Activated CD8-positive, alpha-beta memory T cell treated with anti-CD3 and anti-CD28 coated beads for 1 hour (primary cell): ENCODE measurements at places on chromosomes 5 and 9.

- no peak for DNase-seq
These were observed 6.1 kb downstream of the TLE1 start for GRCh38 chr9:81683238-81683637.

- no peak for DNase-seq
These were observed 162.5 kb upstream of the KIF2A start for GRCh38 chr5:62143268-62144229.

DNA sequence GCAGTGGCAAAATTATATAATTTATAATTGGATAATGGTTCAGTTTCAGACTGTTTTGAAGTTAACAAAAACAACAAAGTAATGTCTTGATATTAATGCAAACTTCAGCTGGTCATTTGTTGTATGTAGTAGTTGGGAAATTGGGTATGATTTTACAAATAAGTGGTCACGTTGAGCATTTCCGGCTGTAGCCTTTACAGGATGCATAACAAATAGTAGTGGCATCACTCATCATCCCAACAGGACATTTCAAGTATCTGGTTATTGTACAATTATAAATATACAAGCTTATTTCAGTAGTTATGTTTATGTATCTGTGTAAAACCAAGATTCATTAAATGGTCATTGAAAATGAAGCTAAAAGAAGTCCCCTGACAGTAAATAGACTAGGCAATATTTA is 72.9 kb downstream of the SMIM15 start:
- DNase-seq = no peak

DNA sequence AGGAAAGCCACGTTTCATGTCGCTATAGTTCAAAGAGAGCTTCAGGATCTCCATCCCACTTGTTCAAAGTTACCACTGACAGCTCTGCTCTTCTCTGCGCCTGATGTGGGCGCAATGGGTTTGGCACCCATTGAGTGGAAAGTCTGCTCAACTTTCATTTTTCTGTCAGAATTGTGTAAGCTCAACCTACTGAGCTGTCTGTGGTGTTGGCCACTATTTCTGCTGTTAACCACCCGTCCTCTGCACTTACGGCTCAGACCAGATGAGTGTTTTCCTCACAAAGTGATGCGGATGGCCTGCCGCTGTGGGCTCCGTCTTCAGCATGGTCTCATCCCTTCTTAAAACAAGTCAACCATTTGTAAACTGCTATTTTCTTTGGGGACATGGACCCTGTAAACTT is 131.2 kb downstream of the WNK2 start:
- no peak for DNase-seq

DNA sequence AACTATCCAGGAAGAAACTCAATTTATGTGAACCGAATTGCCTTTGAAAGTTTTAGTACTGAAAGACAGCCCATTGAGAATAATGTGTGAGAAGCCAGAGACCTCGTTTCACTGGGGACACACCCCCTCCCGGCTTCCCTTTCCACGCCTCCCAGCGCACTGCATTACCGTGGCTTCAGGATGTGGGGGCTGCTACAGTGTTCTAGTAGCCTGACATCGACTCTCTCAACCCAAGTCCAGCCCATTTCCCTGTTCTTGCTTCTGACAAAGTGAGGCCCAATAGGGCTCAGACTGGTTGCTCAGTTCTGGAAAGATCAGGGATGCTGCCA is 3.5 kb downstream of the PAX5 start:
- no peak for DNase-seq

- DNase-seq = no peak
These were observed 220.0 kb downstream of the GABBR2 start for GRCh38 chr9:98488571-98489312.

DNA sequence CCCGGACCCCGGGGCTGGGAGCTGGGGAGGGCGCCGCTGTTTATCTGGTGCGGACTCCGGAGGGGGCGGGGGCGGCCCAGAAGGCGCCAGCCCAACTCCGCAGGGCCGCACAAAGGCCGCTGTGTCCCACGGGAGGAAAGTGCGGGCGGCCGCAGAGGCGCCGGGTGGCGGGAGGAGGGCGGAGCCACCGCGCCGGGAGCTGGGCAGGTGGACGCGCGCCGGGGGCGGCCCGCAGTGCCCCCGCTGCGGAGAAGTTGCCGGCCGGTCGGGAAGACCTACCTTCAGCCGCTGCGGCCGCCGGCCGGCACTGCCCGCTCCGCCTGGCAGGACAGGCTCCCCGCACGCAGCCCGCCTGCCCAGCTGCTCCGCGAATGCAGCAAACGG is 43.6 kb downstream of the NACC2 start:
- DNase-seq = no peak

- DNase-seq = no peak
These were observed 4.5 kb downstream of the BRD9 start for GRCh38 chr5:887947-888637.

GRCh38 chr5:66724349-66725139 is 128.4 kb downstream of the MAST4 start:
- DNase-seq = no peak

- peak; percentile 53 for DNase-seq
These were observed 1.7 kb downstream of the CBY3 start for GRCh38 chr5:179679014-179679674.

DNA sequence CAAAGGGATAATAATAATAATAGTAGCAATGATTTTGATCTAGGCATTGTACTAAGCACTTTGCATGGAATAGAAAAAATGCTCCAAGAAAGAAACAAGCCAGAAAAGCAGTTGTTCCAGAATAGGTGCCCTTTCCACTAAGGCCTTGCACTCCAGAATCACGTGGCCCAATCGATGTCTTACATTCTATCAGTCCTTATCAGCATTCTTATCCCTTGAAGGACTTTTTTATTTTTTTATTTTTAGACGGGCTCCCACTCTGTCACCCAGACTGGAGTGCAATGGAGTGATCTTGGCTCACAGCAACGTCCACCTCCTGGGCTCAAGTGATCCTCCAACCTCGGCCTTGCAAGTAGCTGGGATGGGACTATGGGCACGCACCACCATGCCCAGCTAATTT is 36.5 kb downstream of the PDZD2 start:
- DNase-seq = no peak

- DNase-seq = no peak
These were observed 373.8 kb downstream of the NDUFS4 start for GRCh38 chr5:53934151-53934820.

GRCh38 chr5:5572010-5572865 is 149.8 kb downstream of the ICE1 start:
- no peak for DNase-seq

DNA sequence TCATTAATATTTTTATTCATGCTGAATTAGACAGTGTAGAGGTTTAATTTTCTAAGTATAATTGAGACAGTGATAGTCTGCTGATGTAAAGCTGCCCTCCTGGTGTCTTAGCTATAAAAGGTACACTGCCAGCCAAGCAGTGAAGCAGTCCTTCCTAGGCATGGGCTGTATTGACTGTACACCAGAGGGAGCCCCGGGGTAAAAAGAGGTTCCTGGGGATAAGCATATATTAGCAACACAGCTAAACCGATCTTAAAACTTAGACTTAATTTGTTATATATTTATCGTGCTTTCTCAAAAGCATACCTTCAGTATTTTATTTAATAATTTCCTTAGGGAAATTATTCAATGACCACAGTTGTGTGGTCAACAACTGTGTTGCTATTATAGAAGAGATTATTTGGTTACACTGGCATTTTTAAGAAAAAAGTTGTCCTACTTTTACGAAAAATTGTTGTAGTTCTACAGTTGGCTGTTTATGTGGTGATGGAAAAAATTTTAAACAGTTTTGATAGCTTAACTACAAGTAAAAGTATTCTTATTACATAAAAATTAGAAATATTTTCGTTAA is 68.8 kb downstream of the ELL2 start:
- DNase-seq = no peak

GRCh38 chr5:137610598-137610997 is 111.5 kb upstream of the SPOCK1 start:
- no peak for DNase-seq
